ENCODE measurements at places on chromosomes 5 and 9.

- DNase-seq, result no peak
These were observed at the start of gene MCTP1 for GRCh38 chr5:95284572-95285408. MCTP1 (minus strand) TSS chr5:95285094.

DNA sequence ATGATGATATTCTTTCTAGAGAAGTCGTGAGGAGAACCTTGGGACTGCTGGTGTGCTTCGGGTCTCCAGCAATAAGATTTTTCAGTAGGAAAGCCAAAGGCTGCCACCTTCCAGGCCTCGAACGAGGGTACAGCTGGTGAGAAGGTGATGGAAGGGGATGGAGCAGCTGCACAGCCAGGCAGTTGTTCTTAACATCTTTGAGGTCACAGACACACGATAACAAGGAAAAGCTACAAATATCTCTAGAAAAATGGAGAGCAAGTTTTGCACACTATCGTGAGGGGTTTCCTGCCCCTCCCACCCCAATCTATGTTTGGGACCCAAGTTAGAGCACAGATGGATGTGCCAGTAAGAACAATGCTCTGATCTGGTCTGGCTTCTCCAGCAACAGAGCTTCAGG is 6.8 kb upstream of the IL7R start:
- DNase-seq, result no peak

- DNase-seq, result no peak
These were observed at the start of gene ADAMTS2 for GRCh38 chr5:179345433-179346321. ADAMTS2 (minus strand) TSS chr5:179345461; CDS start chr5:179345328, 133 bp downstream.

GRCh38 chr9:90965226-90966030 is 163.8 kb downstream of the SYK start:
- no peak for DNase-seq

- DNase-seq, result no peak
These were observed 178.1 kb downstream of the SGCD start for GRCh38 chr5:156505101-156505500.

DNA sequence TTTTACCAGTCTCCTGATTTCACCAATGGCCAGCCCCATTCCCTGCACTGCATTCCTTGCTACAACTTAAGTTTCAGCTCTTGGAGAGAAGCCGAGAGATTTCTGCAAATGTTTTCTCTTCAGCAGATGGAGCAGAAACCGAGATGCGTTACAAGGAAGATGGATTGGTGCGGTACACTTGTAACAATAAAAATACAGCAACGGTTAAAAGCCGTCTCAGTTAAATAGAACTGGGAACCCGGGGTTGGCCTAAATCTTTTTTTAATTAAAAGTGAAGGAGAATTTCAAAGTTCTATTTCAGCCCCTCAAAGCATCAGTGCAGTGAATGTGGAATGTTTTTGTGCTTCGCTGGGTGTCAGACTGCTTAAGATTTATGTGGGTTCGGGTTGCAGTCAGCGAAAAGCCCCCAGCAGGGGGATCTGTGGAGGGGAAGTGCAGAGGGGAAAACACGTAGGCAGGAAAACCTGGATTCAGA is 19.8 kb downstream of the BRINP1 start:
- DNase-seq, result no peak

DNA sequence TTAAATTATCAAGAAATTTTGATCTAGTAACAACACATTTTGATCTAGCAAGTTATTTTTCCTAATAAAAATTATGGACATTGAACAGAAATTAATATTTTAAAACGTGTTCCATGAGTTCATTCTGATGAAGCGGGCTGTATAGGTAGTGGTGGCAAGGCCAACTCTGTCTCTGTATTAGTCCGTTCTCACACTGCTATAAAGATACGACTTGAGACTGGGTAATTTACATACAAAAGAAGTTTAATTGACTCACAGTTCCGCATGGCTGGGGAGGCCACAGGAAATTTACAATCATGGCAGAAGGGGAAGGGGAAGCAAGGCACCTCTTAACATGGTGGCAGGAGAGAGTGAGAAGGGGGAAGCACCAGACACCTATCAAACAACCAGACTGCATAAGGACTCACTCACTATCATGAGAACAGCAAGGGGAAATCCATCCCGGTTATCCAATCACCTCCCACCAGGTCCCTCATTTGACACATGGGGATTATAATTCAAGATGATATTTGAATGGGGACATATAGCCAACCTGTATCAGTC is 61.2 kb downstream of the TMEM232 start:
- DNase-seq, result no peak

GRCh38 chr5:158813275-158813674 is 286.4 kb downstream of the EBF1 start:
- no peak for DNase-seq

- DNase-seq, result no peak
These were observed 93.9 kb downstream of the GRIA1 start for GRCh38 chr5:153584126-153584959.

- no peak for DNase-seq
These were observed 52.1 kb downstream of the CTNND2 start for GRCh38 chr5:11851965-11852716.

DNA sequence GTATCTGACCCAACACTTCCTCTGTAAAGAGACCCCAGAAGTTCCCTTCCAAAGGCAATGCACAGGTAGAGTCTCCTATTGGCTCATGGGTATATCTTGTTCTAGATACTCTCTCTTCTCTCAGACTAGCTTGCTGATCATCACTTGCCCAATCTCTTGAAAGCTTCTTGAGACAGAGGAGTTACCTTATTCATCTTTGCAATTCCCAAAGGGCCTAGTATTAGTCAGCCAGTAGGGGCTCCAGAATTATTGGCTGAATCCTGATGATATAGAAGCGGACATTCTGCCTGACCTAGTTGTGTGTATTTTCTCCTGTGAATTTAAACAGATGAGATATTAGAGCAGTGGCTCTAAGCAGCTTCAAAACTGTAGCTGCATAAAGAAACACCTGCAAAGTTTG is 304.0 kb upstream of the KLF4 start:
- no peak for DNase-seq

GRCh38 chr5:3220201-3220600 is 375.4 kb upstream of the IRX1 start:
- no peak for DNase-seq

- DNase-seq, result no peak
These were observed 11.9 kb downstream of the GSN start for GRCh38 chr9:121279776-121280388.

DNA sequence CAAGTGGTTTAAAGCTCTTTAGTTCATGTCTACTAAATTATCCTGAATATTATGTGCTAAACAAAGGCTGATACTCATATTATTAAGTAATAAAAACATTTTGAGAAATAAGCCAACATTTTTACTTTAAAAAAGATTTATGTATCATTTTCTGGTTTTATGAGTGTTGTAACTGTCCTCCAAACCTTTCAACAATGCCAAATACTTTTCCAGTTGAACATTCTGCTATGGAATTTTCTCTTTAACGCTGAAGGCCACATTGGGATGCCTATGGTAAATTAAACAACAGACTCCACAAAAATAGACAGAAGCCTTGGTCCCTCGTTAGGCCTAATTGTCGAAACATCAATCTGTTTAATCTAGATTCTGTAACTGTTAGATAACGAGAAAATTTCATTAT is 131.3 kb downstream of the GLIS3 start:
- DNase-seq, result no peak

DNA sequence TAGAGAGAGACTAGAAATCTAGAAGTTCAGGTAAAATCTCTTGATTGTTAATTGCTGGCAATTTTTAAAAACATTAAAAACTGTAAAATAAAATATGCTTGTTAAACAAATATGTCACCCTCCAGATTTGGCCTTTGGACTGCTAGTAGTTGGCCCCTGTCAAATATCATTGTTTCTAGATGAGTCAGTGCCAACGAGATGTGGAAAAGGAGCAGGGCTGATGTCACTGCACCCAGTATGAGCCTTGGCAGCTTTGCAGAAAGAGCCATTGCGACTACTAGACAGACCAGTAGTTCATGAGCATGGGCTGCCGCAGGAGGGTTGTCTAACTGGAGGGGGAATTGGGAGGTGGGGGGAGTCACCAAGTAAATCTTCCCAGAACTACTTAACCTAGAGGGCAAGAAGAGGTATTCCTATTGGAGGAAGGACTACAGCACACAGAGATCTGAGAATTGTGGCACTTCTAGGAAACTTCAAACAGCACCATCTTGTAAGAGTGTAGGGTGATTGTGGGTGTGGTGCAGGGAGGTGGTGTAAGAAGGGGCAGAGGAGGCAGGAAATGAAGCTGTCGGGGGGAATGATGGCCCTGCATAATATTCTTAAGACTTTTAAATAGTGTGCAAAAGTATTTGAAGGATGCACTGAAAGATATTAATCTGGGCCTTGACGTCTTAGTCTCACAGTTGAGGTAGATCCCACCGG is 7.1 kb upstream of the DOCK2 start:
- no peak for DNase-seq

DNA sequence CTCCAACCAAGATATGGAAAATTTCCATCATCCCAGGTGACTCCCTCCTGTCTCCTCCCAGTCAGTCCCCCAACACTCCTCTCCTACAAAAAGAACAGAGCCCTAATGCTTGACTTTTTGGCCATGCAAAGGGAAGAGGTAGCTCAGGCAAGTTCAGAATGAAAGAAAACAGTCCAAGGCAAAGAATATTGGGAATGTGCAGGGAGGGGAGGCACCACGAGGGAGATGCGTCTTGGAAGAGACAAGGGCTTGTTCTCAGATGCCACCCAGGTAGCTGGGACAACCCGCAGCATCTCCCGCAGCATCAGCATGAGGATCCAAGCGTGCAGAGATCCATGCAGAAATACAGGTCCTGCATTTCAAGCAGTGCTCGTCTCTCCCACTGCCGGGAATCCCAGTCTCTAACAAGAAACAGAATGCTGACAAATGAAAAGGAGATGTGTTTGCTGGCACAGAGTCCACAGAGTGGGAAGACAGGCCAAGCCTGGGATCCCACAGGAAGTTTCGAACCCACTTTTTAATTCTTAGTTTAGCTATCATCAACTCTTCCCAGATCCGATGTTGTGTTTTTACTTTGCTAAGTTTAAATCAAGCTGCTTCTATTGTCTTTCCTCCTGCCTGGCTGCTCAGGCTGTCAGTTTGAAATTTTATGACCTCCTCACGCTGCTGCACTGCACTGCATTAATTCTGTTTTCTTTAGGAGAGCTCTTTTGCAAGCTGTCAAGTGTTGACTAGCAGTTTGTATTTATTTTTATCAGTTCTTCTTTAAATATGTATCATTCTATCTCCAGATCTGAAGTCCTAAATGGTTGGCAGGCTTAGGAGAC is 86.8 kb upstream of the OSMR start:
- DNase-seq, result no peak

GRCh38 chr9:37221489-37222106 is 101.2 kb downstream of the ZCCHC7 start:
- DNase-seq, result no peak

GRCh38 chr9:127538849-127539258 is 73.2 kb upstream of the STXBP1 start:
- no peak for DNase-seq

Data from effector memory CD4-positive, alpha-beta T cell (primary cell).